HFF-Myc (cell line): ENCODE measurements at places on chromosomes 1 and 21.

GRCh38 chr1:61230523-61230922 is 148.2 kb downstream of the NFIA start:
- no peak for DNase-seq

- no peak for DNase-seq
Measured at GRCh38 chr1:213414346-213414745, 363.3 kb downstream of the RPS6KC1 start.

- DNase-seq, result no peak
Measured at GRCh38 chr21:37642493-37642892, 273.8 kb downstream of the KCNJ6 start.

DNA sequence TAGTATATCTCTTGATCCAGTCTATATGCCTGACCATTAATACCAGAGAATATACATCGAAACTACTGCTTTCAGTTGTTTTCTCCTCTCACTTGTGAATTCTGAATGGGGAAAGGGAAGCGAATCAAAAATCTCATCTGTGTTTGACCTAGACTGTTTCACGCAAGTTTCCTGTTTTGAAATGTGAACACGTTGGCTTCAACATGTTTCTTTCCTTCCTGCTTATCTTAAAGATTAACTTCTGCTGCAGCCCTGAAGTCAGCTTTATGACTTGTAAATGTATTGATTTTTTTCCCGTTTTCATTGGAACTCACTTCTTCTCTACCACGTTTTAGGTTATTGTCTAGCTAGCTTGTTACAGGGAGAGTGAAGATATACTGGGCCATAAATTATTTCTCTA is 49.9 kb downstream of the SNX27 start:
- DNase-seq, result no peak

DNA sequence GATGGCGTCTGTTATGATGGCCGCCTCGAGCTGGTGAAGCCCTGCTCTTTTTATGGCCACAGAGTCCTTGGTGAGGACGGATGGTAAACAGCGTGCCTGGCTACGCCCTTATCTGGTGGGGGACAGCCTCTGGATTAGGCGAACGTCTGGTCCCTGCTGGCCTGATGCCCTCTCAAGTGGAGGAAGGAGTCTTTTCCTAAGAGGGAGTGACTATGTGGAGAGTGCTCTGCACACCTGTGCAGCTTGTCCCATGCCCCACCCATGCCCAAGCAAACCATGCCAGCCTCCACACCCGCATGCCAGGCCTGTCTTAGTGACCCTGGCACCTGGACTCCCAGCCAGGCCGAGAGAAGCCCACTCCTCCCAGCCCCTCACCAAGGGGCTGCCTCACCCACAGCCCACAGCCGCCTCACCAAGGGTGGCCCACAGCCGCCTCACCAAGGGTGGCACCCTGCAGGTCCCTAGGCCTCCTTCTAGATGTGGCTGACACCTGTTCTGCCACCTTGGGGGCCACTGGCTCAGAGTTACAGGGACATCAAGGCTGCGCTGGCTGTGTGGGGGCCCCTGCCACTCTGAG is 40.2 kb downstream of the WNT9A start:
- DNase-seq, result no peak
